ENCODE measurements at places on chromosomes 2 and 18.

DNA sequence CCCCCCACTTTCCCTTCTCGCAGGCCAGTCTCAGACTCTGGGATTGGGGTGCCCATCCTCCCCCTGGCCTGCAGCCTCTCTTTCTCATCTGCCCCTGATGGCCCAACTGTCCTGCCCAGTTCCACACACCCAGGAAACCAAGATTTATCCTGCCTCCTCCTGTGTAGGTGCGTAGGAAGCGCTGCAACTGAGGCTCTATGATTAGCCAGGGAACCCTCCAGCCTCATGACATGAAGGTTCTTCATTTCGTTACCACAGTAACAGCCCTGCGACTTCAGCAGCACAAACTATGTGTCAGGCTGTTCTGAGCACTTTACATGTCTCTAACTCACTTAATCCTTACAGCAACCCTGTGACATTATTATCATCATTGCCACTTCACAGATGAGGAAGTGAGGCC, 305.9 kb downstream of the CELF4 start:
- no peak for DNase-seq

DNA sequence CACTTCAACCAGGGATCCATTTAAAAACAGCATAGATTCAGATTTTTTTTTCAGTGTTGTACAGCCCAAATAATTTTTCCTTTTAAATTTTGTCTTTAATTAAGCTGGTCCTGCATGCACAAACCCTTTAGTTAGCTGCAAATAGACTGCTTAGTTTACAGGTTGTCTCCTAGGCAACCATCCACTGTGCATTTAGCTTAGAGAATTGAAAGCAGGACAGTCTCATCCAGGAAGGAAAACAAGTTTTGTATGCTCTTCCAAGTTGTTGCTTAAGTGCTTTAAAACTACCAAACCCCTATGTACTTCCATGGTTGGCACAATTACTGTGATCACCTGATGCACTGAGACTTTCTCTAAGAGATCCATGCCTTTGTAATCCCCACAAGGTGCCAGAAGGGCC, at the start of gene MAP3K19:
TSS of gene MAP3K19 (minus strand) at position 148 of the 400 bp plus-strand sequence. CDS start 22,800 bp downstream, outside the sequence.
- no peak for DNase-seq

- no peak for DNase-seq
Measured at GRCh38 chr18:36350839-36351469, 53.4 kb downstream of the FHOD3 start.

DNA sequence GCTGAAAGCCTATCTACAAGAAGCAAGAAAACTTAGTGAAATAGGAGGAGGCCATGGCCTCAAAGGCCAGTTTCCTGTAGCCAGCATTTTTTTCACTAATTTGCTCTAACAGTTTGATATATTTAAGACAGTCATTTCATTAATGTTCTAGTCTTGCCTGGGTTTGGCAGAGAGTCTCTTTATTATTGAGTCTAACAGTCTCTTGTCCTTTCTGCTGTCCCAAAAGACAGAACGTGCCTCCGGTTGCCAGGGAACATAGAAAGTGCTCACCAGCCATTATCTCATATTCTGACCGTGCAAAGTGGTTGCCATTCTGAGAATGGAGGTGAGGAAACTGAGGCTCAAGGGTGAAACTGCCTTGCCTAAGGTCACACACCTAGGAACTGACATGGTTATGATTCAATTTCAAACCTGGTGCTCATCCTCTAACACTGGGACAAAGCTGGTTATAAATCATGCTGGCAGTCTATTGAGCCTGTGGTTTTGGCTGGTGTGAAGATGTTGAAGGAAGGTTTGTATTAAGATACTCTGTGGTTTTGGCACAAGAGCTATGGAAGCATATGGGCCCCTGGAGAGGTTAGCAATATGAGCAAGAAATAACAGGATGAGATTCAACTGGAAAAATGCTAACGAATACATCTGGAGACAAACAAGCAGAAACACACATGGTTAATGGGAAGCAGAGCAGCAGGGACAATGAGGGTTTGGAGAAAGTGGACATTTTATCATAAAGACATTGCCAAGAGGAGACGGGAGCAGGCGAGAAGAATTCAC, 903.3 kb upstream of the KLHL29 start:
- DNase-seq = no peak

DNA sequence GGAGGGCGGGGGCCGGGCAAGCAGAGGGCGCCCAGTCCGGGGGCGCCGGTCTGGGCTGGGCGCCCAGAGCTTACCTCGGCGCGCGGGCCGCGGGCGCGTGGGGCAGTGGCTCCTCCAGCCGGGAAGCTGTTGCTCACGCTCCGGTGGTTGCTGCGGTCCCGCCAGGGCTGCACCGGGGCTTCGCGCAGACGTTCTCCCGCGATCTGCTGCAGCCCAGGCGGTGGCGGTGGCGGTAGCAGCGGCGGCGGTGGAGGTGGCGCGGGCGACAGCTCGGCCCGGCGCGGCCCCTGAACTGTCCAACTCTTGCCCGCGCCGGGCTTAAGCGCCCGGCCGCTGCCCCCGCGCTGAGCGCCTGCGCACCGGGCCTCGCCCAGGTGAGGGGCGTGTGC, 391 bp downstream of the ZNF385B start:
- no peak for DNase-seq

- peak; percentile 64 for DNase-seq
Measured at GRCh38 chr2:74530239-74531187, 780 bp downstream of the HTRA2 start.

DNA sequence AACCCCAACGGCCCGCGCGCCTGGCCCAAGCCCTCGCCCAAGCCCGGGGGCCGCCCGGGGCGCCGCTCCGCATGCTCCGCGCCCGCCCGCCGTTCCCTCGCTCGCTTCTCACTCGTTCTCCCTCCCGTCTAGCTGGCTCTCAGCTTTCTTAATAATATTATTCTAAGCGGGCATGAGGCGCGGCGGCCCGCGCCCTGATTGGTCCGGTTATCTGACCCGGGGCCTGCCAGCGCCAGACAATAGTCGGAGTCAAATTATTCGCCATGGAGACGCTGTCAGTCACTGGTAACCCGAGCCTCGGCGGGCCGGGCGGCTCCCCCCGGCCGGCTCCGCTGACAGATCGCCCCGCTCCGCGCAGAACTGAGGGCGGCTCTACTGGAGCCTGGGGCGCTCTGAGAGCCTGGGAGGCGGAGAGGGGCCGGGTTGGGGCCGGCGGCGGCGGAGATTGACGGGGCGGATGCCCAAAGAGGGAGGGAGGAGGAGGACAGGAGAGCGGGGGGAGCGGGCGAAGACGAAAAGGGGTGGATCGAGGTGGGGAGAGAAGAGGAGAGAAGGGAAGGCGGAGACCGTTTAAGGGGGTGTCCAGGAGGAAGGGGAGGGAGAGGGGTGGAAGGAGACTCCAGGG, at the start of gene SIX2:
TSS of gene SIX2 (minus strand) at position 150 of the 625 bp plus-strand sequence. CDS start 342 bp downstream, outside the sequence.
- DNase-seq = no peak

GRCh38 chr18:62365420-62365819, 40.3 kb downstream of the TNFRSF11A start:
- DNase-seq = no peak

DNA sequence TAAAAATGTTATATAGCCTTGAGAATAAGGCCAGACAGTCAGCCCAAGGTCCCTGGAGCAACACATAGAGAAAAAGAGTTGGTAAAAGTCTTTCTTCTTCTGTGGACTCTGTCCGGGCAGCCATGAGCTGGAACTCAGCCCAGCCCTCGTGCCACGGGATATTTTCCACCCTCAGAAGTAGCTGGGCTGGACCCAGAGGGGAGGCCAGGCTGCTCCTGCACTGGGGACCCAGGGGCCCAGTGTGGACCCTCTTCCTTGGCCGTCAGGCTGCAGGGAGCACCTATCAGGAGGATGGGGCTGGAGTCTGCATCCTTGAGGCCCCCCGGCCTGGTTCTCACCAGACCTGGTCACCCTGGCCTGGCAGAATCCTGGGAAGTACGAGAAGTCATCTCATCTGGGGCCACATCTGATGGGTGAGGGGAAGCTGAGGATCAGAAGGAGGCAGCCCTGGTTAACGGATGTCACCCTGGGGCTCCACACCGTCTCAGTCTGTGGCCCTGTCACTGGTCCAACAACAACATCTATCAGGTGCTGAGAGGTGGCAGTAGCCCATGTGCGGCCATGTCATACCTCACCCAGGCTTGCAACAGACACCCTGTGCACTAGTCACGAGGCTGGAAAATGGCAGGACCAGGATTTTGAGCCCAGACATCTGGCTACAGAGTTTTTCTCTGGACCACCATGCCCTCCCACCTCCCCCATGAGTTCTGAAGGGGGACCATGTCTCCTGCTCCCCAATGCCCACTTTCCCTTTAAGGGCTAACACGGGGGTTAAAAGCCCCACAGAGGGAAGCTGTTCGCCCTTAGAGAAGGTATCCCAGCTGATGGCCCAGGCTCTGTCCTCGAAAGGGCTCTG, 33.0 kb downstream of the SDC1 start:
- DNase-seq = no peak

DNA sequence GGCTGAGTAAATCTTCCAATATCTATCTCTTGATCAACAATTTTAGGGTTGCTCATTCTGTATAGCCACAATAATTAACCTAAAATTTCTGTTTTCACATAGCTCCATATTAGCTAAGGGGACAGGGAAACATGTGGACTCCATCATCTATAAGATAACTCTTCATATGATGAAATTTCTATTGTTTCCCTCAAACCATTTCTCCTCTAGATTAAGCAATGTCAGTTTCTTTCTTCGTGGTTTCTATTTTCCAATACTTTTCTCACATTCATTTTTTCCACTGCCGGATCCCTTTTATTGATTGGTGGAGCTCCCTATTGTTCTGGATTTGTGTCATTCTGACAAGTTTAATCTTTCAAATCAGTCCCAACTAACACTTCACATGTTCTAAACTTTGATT, 1221.3 kb upstream of the ZEB2 start:
- DNase-seq = no peak

GRCh38 chr18:60406721-60407120, 34.1 kb upstream of the MC4R start:
- DNase-seq = no peak

DNA sequence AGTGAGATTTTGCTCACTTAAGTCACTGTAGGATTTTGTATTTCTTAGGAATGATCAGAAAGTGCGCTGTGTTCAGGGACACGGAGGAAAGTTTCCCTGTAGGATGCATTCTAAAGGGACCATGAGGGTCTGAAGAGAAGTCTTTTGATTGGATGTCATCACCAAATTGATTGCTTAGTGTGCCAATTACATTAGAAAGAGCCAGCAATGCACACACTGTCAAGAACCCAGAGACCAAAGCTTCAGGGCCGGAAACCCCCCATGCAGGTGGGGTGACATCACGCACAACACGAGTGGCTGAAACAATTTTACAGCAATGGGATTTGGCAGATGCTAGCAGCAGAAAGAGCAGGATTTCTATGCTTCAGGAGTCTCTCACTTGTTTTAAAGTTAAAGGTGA, 242.4 kb downstream of the NAPG start:
- no peak for DNase-seq

DNA sequence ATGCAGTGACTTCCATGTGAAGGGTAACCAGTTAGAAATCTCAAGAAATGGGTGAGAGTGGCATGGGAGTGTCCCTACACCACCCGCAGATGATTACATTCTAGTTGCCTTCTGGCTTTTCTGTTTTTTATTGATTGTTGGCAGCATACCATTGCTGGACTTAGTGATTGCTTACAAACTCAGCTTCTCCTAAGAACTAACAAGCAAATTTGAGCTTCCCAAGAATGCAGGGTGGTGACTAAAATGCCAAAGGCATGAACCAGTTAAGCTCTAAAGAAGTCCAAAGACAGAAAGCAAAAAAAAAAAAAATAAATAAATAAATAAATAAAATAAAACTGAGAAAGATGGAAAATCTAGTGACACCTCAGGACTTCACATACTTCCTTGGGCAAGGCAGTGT, 245.5 kb upstream of the PARD3B start:
- DNase-seq = no peak

- DNase-seq = no peak
Measured at GRCh38 chr2:133509777-133510176, 58.5 kb downstream of the NCKAP5 start.

- peak; percentile 33 for DNase-seq
Measured at GRCh38 chr18:32714571-32715148, 58.2 kb downstream of the KLHL14 start.

GRCh38 chr2:26976237-26976636, 5.8 kb downstream of the MAPRE3 start:
- no peak for DNase-seq

GRCh38 chr2:102061286-102061699, 69.5 kb downstream of the IL1R2 start:
- no peak for DNase-seq

- no peak for DNase-seq
Measured at GRCh38 chr2:9416267-9416961, 6.9 kb downstream of the ITGB1BP1 start.

GRCh38 chr2:88443353-88443938, 9.0 kb downstream of the FOXI3 start:
- no peak for DNase-seq

GRCh38 chr18:13445241-13445897, 226.8 kb downstream of the LDLRAD4 start:
- no peak for DNase-seq

- no peak for DNase-seq
Measured at GRCh38 chr2:140696449-140696848, 1434.4 kb downstream of the LRP1B start.

DNA sequence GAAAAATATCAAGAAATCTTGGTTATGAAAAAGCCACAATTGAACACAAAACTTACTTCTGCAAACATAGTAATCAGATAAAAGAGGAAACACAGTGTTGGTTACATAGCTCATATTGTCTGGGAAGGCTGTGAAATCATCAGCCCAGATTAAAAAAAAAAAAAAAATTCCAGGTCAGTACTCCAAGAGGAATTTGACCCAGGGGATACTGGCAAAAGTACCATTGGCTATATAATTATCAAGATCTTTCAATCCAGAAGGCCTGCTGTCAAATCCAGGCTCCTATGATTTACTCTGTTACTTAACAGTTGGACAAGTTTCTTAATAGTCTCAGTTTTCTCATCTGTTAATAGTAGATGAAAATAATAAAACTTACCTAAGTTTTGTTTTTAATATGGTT, 12.9 kb upstream of the IKZF2 start:
- no peak for DNase-seq

DNA sequence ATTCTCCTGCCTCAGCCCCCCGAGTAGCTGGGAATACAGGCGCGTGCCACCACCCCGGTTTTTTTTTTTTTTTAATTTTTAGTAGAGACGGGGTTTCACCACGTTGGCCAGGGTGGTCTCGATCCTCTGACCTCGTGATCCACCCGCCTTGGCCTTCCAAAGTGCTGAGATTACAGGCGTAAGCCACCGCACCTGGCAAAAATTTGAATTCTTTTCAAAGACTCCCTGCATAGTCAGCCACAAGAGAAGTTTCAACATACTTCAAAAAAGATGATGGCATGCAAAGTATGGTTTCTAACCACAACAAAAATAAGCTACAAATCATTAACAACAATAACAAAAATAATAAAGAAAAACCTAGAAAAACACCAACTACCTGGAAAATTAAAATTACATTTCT, 22.0 kb downstream of the HYCC2 start:
- DNase-seq = no peak

Measured in CD4-positive, alpha-beta T cell treated with Interferon alpha-2 for 1 hour (primary cell).